ENCODE measurements at places on chromosomes 13 and 19.
A peak's percentile ranks its signal among the peaks of the same experiment; 100 is the strongest.

DNA sequence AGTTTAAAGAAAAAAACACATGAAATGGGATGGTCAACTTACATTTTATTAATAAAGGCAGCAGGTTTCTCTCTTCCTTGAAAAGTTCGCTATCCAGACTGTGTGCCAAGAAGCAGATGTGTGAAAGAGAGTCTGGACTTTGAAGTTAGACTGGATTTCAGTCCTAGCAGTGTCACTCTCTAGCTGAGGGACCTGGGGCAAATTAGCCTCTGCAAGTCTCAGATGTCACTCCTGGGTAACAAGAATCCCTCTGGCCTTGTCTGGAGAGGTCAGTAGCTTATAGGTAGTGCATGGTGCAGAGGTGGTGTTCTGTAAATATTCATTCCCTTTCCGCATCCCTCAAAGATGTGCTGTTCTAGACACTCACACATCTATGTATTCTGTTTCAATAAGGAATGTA, 187.6 kb upstream of the RNF113B start:
- peak; percentile 9 for DNase-seq

DNA sequence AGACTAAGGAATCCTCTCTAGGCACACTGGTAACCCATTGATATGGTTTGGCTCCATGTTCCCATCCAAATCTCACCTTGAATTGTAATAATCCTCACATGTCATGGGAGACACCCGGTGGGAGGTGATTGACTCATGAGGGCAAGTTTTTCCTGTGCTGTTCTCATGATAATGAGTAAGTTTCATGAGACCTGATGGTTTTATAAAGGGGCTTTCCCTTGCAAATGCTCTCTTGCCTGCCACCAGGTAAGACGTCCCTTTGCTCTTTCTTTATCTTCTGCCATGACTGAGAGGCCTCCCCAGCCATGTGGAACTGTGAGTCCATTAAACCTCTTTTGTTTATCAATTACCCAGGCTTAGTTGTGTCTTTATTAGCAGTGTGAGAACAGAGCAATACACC, 81.4 kb upstream of the GPC6 start:
- no peak for DNase-seq

- no peak for DNase-seq
These were observed 145.3 kb downstream of the SPRY2 start for GRCh38 chr13:80195649-80196048.

- DNase-seq = no peak
These were observed 86.0 kb downstream of the STK24 start for GRCh38 chr13:98490866-98491265.

DNA sequence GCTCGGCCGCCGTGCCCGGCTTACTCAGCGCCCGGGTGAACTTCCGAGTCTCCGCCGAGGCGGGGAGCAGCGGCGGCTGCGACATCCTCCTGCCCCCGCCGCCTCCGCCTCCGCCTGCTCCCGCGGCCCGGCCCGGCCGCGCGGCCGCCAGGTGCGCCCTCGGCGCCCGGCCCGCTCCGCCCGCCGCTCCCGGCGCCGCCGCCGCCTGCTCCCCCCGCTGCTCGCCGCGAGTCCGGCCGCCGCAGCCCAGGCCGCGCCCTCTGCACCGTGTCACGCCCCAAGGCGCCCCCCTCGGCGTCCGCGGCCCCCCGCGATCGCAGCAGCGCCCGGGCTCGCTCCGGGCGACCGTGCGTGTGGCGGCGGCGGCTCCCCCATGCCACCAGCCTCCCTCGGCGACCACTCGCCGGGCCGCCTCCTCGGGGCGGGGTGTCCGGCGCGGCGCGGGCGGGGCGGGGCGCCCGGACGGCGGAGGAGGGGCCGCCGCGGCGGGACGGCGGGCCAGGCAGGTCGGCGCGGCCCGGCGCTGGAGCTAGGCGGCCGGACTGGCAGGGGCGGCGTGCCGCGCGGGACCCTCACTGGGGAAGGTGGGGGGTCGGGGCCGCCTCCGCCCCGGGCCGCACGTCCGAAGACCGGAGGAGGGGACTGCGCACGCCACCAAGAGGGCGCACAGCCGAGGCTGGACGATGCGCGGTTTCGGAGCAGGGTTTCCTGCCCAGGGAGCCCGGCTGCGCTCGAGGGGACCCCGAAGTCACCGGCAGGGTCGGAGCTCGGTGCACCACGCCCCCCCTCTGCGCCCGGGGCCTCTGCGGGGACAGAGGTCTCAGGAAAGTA, 108.6 kb upstream of the DOCK9 start:
- DNase-seq = no peak

GRCh38 chr19:14379294-14380065, 1.8 kb upstream of the ADGRE5 start:
- no peak for DNase-seq

GRCh38 chr13:75850916-75851315, 214.8 kb downstream of the LMO7 start:
- no peak for DNase-seq

- DNase-seq = no peak
These were observed 2.8 kb downstream of the SERTAD1 start for GRCh38 chr19:40422748-40423566.

DNA sequence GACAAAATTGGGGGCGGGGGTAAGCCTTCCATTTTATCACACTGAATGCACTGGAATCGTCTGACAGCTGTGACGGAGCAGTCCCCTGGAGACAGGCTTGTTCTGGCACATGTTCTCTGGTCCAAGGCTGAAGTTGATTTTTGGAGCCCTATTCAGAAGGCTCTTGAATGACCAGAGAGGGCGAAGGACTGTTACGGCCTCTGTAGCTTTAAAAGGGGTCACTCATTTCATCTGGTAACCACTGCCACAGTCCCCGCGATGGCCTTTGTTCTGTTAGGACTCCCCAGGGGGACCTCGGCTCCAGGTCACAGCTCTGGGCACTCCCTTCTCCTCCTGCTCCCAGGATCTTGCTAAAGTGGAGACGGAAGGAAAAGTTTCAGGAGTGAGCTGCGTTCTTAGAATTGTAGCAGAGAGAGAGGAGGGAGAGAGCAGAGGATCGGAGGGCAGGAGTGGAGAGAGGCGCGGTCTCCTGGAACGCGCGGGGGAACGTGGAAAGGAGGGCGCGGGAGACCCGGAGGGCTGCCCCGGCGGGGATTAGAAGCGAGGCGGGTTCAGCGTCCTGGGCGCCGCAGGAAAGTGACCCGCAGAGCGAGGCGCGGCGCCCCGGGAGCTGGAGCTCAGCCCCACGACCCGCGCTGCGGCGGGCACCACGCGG, 134.3 kb upstream of the MYO16 start:
- DNase-seq = no peak

GRCh38 chr19:50387176-50387867, 3.2 kb downstream of the POLD1 start:
- no peak for DNase-seq

DNA sequence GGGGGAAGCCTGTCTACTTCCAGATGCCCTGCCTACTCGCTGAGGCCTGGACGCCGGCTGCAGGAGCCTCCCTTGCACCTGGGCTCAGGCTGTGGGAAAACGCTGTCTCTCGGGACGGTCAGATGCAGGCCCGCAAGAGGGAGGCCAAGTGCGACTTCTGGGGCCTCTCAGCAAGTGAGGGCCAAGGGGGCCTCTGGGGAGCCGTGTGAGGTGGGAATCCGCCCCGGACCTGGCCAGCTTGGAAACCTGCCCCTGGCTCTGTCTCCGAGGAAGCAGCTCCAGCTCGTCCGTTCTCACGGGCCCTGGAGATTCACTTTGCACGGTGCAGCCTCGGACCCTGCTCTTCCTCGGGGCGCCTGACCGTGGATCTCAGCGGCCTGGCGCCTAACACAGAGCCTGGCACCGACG, 11.4 kb upstream of the CRTC1 start:
- DNase-seq = no peak

DNA sequence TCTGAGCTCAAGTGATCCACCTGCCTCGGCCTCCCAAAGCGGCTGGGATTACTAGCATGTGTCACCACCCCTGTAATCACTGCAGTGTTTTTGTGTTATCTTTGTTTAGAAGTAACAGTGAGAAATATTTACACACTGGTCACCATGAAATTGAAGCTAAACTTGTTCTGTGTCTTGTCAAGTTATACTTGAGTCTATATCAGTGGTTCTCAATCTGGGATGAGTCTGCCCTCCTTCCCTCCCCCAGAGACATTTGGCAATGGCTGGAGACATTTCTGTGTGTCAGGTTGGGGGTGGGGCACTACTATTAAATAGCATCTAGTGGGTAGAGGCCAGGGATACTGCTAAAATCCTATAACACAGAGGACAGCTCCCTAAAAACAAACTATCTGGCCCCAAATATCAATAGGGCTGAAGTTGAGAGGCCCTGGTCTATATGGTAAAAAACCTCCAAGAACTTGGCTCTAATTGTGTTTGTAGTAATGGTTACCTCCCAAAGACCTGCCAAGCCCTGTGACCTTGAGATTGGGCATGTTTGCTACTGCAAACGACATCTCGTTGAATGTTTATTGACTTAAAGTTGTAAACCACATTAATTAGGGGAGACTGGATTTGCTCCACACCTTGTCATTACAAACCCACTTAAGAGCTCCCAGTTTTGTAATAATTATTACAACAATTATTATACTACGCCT, 6.9 kb downstream of the CTU1 start:
- DNase-seq = no peak

DNA sequence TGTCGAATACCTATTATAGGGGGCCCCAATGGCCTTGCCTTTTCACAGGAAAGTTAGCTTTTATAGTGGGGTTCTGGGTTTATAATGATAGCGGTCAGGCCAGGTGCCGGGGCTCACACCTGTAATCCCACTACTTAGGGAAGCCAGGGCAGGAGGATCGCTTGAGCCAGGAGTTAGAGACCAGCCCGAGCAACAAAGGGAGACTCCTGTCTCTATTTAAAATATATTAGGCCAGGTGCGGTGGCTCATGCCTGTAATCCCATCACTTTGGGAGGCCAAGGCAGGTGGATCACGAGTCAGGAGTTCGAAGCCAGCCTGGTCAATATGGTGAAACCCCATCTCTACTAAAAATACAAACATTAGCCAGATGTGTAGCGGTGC, 7.3 kb downstream of the RPS11 start:
- no peak for DNase-seq

- DNase-seq = no peak
These were observed 150.7 kb downstream of the FOXO1 start for GRCh38 chr13:40515702-40516101.

- no peak for DNase-seq
These were observed 776.3 kb downstream of the EFNB2 start for GRCh38 chr13:105758918-105759860.

DNA sequence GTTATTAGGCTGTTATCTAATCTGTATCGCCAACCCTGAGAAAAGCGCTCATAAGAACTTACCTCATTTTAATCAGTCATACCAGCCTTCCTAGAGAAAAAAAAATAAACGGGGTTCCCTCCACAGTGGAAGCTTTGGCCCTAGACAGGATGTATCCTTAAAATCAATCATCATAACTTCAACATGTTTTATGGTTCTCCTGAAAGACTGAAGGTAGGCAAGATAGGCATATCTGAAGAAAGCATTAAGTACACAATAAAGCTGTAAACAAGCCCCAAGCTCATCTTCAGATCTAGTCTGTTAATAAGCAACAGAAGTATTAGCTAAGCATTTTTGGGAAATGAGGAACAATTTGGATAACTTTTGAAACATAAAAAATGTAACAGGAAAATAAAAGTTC, 18.7 kb upstream of the SERP2 start:
- no peak for DNase-seq

- DNase-seq = no peak
These were observed 14.8 kb downstream of the LYPD3 start for GRCh38 chr19:43450545-43450997.

DNA sequence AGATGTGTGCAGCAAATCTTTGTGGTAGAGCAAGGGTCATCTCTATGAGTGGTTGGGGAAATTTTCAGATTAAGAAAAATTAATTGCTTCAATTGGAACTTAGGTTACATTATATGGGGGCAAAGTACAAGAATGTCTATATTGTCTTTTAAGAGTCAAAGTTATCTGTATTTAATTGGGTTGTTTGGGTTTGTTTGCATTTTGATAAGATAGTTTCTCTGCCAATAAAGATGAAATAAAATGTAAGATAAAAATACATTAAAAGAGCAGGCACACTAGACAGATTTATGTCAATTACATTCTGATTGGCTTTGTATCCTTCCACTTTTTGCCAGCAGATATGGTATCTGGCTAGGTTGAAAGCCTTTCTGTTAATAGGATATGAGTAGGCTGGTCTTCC, 317.2 kb downstream of the OXGR1 start:
- no peak for DNase-seq

GRCh38 chr19:49361438-49362047, 673 bp downstream of the TEAD2 start:
- no peak for DNase-seq

DNA sequence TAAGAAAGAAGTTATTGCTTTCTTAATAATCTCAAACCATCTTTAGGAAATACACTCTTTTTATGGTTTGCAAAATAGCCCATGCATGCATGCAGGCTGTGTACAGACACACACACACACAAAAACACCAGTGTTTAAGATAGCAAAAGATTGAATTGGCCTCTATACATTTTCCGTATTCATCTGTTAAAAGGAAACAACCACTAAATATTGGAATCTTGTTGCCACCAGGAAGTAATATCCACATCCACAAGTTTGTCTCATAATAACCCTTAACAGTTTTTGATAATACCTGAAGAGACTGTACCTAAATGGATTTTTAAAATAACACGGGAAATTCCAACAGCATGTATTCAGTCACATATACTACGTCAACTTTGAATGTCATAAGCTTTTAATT, 7.3 kb upstream of the MAB21L1 start:
- no peak for DNase-seq

- DNase-seq = no peak
These were observed 272.8 kb downstream of the COG6 start for GRCh38 chr13:39928261-39928660.

DNA sequence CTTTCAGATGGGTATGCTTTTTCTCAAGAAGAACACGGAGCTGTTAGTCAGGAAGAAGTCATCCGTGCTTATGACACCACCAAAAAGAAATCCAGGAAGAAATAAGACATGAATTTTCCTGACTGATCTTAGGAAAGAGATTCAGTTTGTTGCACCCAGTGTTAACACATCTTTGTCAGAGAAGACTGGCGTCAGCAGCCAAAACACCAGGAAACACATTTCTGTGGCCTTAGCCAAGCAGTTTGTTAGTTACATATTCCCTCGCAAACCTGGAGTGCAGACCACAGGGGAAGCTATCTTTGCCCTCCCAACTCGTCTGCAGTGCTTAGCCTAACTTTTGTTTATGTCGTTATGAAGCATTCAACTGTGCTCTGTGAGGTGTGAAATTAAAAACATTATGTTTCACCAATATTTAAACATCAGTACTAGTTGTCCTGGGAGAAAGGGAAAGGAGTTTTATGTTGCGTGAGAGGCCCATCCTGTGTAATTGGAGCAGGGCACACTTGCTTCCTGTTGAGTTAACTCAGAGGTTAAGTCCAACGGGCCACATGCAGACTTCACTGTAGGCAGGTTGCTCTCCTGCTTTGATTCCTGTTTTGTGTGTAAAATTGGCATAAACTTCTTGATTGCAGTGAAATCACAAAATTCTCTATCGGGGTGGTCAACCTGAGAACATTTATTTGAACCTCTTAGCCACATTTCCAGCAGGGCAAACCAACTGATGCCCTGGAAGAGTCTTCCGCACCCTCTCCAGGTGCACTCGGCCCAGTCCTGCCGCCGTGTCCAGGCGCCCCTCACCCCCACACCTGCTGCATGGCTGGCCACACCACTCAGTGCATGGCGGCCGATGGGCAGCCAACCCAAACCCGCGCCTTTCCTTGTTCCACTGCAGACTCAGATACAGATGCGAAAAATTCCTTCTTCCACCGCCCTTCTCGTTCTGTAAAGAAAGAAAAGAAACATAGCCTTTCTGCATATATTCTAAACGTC, 31.6 kb downstream of the SHISA2 start:
- peak; percentile 49 for DNase-seq

All from vagina (tissue), 2 donors.